ENCODE measurements at places on chromosomes 12 and 14.

DNA sequence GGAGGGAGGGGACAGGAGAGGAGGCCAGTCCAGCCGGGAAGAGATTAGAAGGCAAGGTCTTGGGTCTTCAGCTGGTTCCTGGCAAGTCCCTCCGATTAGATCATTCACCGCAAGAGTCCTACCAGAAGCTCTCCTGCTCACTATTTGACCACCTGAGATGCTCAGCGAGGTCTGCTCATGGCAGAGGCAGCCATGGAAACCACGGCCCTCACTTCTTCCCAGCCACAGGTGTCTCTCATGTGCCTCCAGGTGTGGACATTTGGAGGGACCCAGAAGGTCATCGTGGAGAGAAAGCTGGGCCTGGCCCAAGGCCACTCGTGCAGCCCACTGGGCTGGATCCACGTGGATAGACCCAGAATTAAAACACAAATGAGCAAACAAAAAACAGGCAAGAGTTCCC, 99.5 kb downstream of the DICER1 start:
- no peak for DNase-seq

- no peak for DNase-seq
These were observed 37.4 kb downstream of the SUSD6 start for GRCh38 chr14:69648480-69649451.

DNA sequence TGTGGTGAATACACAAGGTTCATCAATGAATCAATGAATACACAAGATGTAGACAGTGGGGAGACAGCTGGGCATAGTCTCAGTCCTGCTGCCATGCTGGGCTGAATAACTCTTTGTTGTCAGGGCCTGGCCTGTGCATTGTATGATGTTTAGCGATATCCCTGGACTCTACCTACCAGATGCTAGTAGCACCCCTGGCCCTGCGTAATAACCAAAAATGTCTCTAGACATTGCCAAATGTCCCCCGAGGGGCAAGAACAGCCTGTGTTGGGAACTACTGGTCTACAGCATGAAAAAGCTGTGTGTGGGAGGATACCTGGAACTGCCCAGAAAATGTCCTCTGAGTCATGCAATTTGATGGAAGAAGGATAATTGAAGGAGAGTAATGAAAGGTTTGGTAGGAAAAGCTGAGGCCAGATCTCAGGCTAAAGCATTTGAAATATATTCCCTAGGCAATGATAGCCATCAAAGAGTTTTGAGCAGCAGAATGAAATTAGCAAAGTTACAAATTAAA, 128.2 kb downstream of the TMEM30B start:
- DNase-seq: no peak

DNA sequence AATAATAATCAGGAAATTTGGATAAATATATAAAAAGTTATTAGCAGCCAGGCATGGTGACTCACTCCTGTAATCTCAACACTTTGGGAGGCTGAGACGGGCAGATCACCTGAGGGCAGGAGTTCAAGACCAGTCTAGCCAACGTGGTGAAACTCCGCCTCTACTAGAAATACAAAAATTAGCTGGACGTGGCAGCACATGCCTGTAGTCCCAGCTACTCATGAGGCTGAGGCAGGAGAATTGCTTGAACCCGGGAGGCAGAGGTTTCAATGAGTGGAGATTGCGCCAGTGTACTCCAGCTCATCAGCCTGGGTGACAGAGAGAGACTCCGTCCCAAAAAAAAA, 64.5 kb downstream of the SYT1 start:
- no peak for DNase-seq

- DNase-seq: peak; percentile 41
These were observed 15.4 kb downstream of the SELPLG start for GRCh38 chr12:108618079-108618952.

Data from stimulated activated CD8-positive, alpha-beta memory T cell treated with anti-CD3 and anti-CD28 coated beads, Interleukin-7, amount 100 ng/mL, for 48 hours (primary cell).